ENCODE measurements at places on chromosomes 6 and 20.

GRCh38 chr6:163355426-163355991 lies 59.0 kb upstream of the QKI start:
- DNase-seq: no peak

- no peak for DNase-seq
These were observed 75.2 kb downstream of the COL21A1 start for GRCh38 chr6:56172144-56172543.

- no peak for DNase-seq
These were observed 11.1 kb upstream of the TCF15 start for GRCh38 chr20:621125-621756.

GRCh38 chr6:154783229-154783628 lies 50.0 kb downstream of the SCAF8 start:
- no peak for DNase-seq

- DNase-seq: no peak
These were observed 9.5 kb downstream of the TXNDC5 start for GRCh38 chr6:7901056-7901455.

GRCh38 chr20:4046926-4047325 lies 31.6 kb upstream of the RNF24 start:
- no peak for DNase-seq

GRCh38 chr20:60274717-60275116 lies 316.5 kb downstream of the CDH26 start:
- DNase-seq: no peak

Measured in T-helper 1 cell (primary cell).